Cardiac septum (tissue), 1 donor: ENCODE measurements at places on chromosomes 2 and 18. TPM values are rescaled to one million over a fixed set of nuclear protein-coding genes. Genes with fewer than 3 reads are reported as not detected.

Gene CDH7
- 0.30 TPM for total RNA-seq

Gene GAL3ST2
- total RNA-seq, result not detected

DNA sequence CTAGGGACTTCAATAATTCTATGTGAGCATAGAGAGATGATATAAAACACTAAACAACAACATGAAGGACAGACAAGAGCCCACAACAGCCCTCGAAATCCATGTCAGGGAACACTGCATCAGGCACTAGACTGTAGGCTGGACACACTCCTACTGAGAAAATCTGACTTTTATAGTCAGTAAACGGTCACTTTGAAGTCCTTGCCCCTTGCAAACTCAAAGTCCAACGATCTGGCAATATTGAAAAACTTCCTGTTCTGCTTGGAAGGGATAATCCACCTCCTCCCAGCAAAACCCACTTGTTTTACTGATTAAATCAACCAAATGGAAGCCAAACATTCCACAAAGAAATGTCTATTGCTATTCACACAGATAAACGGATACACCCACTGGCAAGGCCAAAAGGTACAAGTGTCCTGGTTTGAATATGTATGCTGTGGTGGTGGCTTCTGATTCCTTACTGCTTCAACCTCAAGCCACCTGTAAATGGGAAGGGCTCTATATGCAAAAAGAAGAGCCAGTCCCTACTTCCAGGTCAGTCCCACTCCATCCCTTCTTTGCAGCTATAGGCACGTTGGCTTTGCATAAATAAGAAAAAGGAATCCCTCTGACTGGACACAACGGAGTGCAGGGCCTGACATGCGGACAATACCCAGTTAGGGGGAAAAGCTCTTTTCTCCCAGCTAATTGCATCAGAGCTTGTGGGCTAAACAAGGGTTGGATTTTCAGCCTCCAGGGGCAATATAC, 56.6 kb downstream of the STK39 start:
- no peak for DNase-seq

Gene IL1B
- total RNA-seq, result 0.48 TPM

- DNase-seq, result no peak
Measured at GRCh38 chr2:182144776-182145165, 159.1 kb downstream of the PPP1R1C start.

DNA sequence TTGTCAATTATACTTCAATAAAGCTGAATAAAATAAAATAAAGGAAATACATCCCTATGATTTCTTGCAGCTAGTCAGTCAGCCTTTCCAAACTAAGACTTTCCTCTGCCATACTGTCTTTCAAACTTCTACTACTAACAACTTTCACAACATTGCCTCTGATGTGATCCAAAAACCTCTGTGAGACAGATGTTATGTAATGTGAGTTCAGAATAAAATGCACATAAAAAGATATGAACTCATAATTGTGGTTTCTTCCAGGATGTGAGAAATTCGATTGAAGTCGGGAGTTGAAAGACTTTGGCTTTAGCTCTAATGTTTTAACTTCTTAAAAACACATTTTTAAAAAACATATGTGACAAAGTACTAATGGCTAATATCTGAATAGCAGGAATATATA, 98.7 kb downstream of the PIGN start:
- no peak for DNase-seq

Gene PLEKHA3
- 44.3 TPM for total RNA-seq

DNA sequence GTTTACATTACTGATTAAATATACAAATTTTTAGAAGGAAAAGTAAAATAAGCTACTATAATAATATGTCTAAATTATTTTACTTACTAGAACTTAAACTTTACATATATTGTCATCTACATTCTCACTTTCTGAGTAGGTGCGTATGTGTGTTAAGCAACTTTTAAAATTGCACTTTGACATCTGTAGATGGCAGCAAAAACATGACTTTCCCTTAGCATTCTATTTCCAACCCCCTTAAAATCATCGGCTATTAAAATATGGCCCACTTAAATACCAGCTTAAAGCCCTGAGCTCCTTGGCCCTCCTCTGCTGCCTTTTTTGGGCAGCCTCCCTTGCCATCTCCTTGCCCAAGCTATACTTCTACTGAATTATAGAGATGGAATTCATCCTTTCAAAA, 78.0 kb downstream of the UPP2 start:
- DNase-seq, result no peak

Gene ATP6V1B1
- total RNA-seq, result 0.43 TPM

GRCh38 chr2:27016801-27017325, 15.9 kb upstream of the TMEM214 start:
- DNase-seq, result peak; percentile 14

DNA sequence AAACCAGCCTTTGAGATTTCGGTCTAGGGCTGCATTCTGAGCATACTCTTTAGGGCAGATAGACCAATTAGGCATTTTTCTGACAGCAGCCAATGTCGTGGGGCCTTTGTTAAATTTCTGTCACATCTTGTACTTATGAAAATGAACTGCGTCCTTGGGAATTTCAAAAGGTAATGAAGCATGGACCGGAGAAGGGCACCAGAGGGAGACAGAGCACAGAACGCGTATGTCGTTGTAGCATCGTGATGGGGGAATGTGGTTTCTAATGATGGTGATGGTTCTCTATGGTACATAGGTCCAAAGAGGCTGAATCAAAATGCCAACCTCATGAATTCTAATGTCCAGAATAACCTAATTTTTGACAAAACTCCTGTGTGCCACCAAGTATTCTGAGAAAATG, 483.9 kb upstream of the CRIM1 start:
- no peak for DNase-seq
